HS-27A (cell line): ENCODE measurements at places on chromosomes 2 and 18.

DNA sequence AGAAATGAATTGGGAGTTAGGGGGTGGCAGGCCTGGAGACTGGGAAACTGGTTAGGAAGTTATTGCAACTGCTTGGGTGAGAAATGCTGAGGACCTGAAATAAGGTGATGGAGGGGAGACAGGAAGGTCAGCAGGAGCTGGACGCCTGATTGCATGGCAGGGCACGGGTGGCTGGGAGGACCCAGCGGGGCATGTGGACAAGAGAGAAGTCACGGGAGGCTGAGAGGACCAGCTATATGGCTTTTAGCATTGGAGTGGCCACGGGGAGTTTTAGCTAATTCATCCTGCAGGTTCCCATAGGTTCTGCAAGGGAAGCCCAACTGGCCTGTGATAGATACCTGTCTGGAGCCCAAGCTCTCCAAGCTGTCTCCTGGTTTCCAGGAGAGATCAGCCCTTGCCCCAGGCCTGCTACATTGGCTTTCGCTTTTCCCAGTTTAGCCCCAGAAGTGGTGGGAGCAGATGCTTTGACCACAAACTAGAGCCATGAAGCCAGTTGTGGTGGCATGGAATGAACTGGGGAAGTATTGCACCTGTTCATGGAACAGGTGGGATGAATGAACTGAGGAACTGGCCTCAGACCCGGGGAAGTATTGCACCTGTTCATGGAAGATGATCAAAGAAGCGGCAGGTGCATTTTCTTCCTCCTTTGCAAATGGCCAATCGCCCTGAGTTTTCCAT, 93.6 kb upstream of the TAF1B start:
- DNase-seq = no peak

DNA sequence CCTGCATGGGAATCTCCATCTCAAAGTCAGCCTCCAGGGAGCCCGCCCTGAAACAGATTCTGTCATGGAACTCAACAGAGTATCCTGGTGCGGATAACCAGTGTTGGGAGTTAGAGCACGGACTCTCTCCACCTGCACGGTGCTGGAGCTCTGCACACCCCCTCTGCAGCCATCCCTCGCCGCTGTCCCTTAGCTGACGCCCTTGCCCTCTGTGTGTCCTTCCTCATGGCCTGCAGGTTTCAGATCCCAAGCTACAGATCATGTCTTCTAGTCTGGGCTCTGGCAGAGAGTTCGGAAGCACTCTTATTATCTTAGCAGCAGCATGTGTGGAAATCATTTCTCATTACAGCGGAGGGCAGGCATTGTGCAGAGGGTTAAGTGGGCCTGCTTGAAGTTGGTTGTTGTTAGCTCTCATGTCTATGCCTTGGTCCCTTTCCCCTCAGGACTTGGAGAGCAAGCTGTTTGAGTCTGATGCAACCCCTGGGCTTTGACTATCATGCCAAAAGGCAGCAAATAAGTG, 26.0 kb downstream of the TMEM127 start:
- no peak for DNase-seq

DNA sequence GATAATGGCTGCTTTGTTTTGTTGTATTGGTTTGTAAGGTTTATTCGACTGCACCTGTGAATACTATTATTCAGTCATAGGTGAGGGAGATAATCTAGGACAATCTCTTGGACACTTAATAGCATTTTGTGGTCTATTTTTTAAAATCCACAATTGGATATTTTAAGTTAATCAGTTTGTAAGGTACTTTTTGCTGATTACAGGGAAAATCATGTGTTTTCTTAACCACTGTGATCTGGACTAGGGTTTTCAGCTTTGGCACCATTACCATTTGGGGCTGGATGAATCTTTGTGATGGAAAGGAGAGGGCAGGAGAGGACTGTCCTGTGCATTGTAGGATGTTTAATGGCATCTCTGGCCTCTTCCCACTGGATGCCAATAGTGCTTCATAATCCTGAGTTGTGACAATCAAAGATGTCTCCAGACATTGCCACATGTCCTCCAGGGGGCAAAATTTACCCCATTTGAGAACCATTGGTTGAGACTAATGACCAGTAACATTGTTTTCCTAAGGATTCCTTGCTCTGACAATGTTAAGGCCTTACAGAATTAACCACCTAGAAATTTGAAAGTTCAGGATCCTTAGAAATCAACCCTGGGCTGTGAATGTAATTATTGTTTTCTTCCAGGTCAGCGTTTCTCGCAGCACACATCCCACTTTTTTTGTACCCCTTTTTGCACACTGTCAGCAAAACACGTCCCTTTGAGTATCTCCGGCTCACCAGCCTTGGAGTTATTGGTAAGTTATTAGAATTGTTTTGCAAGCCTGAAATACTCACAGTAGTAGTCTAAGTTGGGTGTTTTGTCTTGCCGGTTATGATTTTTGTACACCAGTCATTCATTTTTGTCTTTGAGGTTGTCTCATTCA, 15.6 kb downstream of the CNOT9 start:
- no peak for DNase-seq

DNA sequence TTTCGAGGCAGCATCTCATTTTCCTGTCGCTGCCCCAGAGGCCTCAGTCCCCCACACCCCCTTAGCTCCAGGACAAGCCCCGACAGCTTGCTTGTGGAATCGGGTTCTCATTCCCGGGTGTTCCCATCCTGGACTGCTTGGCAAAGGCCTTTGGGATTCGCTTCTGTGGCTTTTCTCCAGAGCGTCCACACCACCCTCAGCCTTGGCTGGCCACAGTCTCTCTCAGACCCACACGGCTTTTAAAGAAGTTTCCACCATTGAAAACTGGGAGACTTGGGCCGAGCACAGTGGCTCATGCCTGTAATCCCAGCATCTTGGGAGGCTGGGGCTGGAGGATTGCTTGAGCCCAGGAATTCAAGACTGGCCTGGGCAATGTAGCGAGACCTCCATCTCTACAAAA, 2.7 kb downstream of the ESPNL start:
- no peak for DNase-seq
